ENCODE measurements at places on chromosomes 2 and 18.
A peak's percentile ranks its signal among the peaks of the same experiment; 100 is the strongest.

DNA sequence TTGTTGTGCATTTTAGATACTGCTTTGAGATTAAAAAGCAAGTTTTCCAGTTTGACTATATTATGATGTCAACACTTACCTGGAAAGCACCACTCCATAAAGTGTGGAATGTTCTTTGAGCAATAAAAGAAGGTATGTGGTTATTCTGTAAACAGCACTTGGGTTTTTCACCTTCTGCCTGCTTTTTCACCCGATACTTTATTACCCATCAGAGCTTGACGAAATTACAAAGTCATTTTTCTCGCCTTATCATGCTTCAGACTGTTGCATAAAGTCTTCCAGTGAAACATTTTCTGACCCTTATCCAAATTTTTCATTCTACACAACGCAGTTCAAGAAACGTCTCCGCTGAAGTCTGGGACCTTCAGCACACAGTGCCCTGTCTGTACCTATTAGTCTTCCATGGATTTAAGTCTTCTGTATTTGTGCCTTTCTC is 25.2 kb downstream of the CAB39 start:
- peak overlapping the region; percentile 4 for H3K27ac ChIP-seq
- peaks cover 3% of the 10 kb centered on the region for H3K4me1 ChIP-seq
- H3K36me3 ChIP-seq, result no peaks in the 10 kb centered on the region
- H3K27me3 ChIP-seq, result no peaks in the 10 kb centered on the region
- H3K4me3 ChIP-seq, result no peak overlapping the region

DNA sequence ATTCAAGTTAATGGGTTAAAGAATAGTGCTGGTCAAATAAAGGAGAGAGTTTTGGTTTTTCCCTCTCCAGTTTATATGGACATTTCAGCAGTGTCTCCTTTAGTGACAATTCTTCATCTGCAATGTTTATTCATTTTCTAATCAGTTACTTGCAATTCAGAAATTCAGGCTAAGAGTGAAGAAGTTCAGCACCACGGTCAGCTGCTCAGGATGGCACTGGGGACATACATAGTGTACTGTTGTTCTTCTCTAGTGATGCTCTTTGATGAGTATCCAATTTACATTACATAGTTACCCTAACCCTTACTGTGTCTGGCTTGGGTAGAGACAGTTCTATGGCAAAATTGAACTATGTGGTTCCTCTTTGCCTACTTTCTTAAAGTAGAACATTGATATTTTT is 412.7 kb downstream of the CNTNAP5 start:
- no peak for DNase-seq
- H3K4me3 ChIP-seq, result no peak overlapping the region
- no peaks in the 10 kb centered on the region for H3K27me3 ChIP-seq
- H3K36me3 ChIP-seq, result no peaks in the 10 kb centered on the region

DNA sequence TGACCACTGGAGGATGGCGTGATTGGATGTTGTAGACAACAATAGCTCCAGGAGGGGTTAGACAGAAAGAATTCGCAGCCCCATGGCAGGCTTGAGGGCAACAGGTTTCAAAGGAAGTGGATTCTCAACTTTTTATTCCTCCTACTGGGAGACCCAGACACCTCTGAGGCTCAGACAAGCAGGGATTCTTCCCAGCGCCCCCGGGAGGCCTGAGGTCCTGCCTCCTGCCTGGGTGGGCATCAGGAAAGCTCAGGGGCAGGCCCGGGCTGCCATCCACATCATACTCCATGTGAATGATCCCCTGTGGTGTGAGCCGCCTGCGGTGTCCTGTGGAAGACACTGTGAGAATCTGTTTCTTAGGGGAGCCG is 203.5 kb downstream of the CYP26B1 start:
- no peak for DNase-seq
- H3K27me3 ChIP-seq, result no peaks in the 10 kb centered on the region
- no peaks in the 10 kb centered on the region for H3K36me3 ChIP-seq
- H3K27ac ChIP-seq, result no peak overlapping the region

GRCh38 chr2:2702385-2702784 is 371.3 kb upstream of the MYT1L start:
- peaks cover 8% of the 10 kb centered on the region for H3K27me3 ChIP-seq
- H3K4me3 ChIP-seq, result no peak overlapping the region
- H3K4me1 ChIP-seq, result peaks cover 8% of the 10 kb centered on the region

DNA sequence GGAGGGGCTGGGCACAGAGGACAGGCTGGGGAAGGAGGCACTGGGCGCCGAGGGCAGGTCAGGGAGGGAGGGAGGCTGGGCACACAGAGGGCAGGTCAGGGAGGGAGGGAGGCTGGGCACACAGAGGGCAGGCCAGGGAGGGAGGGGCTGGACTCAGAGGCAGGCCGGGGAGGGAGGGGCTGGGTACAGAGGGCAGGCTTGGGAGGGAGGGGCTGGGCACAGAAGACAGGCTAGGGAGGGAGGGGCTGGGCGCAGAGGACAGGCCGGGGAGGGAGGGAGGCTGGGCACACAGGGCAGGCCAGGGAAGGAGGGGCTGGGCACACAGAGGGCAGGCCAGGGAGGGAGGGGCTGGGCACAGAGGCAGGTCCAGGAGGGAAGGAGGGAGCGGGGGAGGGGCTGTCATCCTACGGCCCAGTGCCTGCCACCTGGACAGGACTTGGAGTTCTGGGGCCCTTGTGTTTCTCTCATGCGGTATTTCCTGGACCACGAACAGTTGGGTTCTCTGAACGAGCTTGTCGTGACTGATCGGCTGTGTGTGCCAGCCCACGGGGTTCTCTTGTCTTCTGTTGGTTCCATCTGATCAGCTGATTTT is 46.7 kb upstream of the KCNG2 start:
- H3K36me3 ChIP-seq, result peaks cover 63% of the 10 kb centered on the region
- no peaks in the 10 kb centered on the region for H3K27me3 ChIP-seq
- DNase-seq, result no peak
- no peak overlapping the region for H3K27ac ChIP-seq
- H3K4me3 ChIP-seq, result no peak overlapping the region

DNA sequence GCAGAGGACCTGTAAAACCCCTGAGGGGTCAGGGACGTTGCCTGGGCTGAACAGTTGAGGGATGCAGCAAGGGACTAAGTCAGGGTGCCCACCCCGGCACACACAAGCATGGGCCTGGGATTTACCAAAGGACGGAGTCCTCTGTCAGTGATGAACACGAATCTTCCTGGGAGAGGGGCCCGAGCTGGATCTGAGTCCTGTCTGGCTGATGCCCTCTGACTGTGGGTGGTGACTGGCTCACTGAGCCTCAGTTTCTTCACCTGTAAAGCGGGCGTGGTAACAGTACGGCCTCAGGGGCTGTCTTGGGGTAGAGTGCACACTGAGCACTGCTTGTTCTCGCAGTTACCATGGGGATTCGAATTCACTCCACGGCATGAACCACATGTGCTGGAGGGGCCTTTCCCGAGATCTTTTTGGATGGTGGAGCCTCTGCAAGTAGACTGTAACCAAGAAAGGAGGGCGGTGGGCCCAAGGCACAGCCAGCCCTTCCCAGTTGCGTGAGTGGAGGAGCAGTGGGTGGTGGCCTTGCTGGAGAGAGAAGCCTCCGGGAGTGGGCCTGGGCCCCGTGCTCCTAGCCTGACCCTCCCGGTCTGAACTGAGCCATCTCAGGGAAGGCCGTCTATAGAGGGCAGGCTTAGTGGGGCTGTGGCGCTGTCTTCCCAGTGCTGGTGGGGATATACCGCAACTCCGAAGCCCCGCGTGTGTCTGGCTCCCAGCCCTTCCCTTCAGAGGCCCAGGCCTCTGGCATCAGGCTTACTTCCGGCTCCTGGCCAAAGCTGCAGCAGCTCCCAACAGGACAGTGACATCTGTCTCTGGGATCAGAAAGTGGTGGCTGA is 130.8 kb upstream of the HS6ST1 start:
- H3K4me3 ChIP-seq, result no peak overlapping the region
- no peak for DNase-seq
- no peaks in the 10 kb centered on the region for H3K4me1 ChIP-seq

GRCh38 chr18:42549596-42549995 is 565.9 kb downstream of the RIT2 start:
- no peak for DNase-seq
- H3K27me3 ChIP-seq, result no peaks in the 10 kb centered on the region
- no peak overlapping the region for H3K4me3 ChIP-seq
- H3K27ac ChIP-seq, result no peak overlapping the region
- H3K36me3 ChIP-seq, result no peaks in the 10 kb centered on the region
- no peaks in the 10 kb centered on the region for H3K4me1 ChIP-seq

- peaks cover 5% of the 10 kb centered on the region for H3K27me3 ChIP-seq
- peak; percentile 82 for DNase-seq
- H3K27ac ChIP-seq, result no peak overlapping the region
- no peaks in the 10 kb centered on the region for H3K36me3 ChIP-seq
- H3K4me3 ChIP-seq, result peak overlapping the region; percentile 81
Observed at GRCh38 chr2:242088471-242089212, 219.1 kb downstream of the RTP5 start.

- H3K4me3 ChIP-seq, result no peak overlapping the region
- peaks cover 4% of the 10 kb centered on the region for H3K27me3 ChIP-seq
- no peak for DNase-seq
- H3K36me3 ChIP-seq, result no peaks in the 10 kb centered on the region
Observed at GRCh38 chr2:595141-595815, 81.9 kb downstream of the TMEM18 start.

- H3K27me3 ChIP-seq, result no peaks in the 10 kb centered on the region
- peak overlapping the region; percentile 76 for H3K4me3 ChIP-seq
- no peak overlapping the region for H3K27ac ChIP-seq
Observed at GRCh38 chr2:236928380-236929037, 157.2 kb upstream of the COPS8 start.

GRCh38 chr2:239667431-239667985 is 266.7 kb upstream of the HDAC4 start:
- no peaks in the 10 kb centered on the region for H3K4me1 ChIP-seq
- H3K27me3 ChIP-seq, result peaks cover 30% of the 10 kb centered on the region
- DNase-seq, result no peak
- no peak overlapping the region for H3K4me3 ChIP-seq
- no peaks in the 10 kb centered on the region for H3K36me3 ChIP-seq

DNA sequence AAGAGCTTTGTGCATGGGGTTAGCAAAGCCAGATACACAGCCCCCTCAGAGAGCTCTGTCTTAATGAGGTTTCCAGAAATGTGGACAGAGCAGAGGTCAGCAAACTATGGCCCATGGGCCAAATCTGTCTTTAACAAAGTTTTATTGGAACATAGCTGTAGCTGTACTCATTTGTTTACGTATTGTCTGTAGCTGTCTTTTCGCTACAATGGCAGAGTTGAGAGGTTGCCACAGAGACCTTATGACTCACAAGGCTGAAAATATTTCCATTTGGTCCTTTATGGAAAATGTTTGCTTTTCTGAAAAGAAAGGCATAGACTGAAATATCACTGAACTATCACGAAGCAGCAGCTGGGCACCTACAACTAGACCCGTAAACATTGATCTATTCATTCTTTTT is 841.8 kb downstream of the SLC4A3 start:
- no peaks in the 10 kb centered on the region for H3K27me3 ChIP-seq
- H3K4me3 ChIP-seq, result no peak overlapping the region
- no peaks in the 10 kb centered on the region for H3K36me3 ChIP-seq
- DNase-seq, result peak; percentile 87
- peaks cover 3% of the 10 kb centered on the region for H3K4me1 ChIP-seq
- H3K27ac ChIP-seq, result no peak overlapping the region

DNA sequence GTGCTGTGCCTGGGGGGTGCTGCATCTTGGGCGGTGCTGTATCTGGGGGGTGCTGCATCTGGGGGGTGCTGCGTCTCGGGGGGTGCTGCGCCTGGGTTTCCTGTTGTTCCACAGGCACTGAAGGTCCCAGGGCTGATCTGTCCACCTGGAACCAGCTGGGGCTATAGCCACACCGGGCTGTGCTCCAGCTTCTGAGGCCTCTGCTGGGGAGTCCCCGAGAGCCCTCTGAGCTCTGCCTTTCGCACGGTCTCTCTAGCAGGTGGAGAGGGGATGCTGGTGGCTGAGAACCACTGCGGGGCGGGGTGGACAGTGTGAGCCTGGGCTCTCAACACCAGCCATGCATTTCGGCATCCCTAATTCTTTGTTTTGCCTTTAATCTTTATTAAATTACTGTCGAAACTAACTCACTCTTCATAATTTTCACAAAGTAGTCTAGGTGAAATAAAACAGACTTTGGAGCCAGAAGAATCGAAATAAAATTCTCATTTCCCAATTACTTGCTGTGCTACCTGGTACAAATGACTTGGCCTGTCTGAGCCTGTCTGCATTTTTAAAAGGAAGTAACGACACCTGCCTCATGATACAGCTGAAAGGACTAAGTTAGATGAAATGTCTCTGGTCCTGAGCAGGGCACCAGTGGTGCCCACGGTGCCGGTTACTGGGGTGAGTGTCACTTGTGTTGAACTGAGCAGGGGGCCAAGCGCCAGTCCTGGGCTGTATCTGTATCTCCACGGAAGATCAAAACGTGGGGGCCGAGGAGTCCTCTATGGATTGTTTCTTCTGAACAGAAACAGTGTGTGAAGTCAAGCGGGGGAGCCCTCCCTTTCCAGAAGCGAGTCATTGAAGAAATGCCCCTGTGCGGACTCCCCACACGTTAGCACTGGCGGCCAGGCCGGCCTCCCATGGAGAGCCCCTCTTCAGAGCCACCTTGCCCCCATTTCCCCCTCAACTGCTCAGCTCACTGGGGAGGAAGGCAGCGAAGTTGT is 142.0 kb downstream of the ASB1 start:
- H3K4me1 ChIP-seq, result no peaks in the 10 kb centered on the region
- H3K36me3 ChIP-seq, result no peaks in the 10 kb centered on the region
- no peak overlapping the region for H3K4me3 ChIP-seq

DNA sequence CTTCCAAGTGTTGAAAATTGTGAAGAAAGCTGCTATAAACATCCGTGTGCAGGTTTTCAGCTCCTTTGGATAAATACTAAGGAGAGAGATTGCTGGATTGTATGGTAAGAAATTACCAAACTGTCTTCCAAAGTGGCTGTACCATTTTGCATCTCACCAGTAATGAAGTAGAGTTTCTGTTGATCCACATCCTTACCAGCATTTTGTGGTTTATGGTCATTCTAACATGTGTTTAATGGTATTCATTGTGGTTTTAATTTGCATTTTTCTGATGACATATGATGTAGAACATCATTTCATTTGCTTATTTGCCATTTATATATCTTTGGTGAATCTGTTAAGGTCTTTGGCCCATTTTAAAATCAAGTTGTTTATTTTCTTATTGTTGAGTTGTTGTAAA is 260.7 kb downstream of the SPAG16 start:
- H3K36me3 ChIP-seq, result no peaks in the 10 kb centered on the region
- H3K27ac ChIP-seq, result no peak overlapping the region
- no peak overlapping the region for H3K4me3 ChIP-seq
- H3K4me1 ChIP-seq, result no peaks in the 10 kb centered on the region
- DNase-seq, result no peak

GRCh38 chr2:237979331-237979730 is 12.5 kb downstream of the UBE2F start:
- peaks cover 35% of the 10 kb centered on the region for H3K36me3 ChIP-seq
- H3K27me3 ChIP-seq, result no peaks in the 10 kb centered on the region
- H3K4me1 ChIP-seq, result peaks cover 15% of the 10 kb centered on the region
- H3K4me3 ChIP-seq, result no peak overlapping the region
- no peak overlapping the region for H3K27ac ChIP-seq
